ENCODE measurements at places on chromosomes 1 and 21.
A peak's percentile ranks its signal among the peaks of the same experiment; 100 is the strongest.

- no peak for DNase-seq
Measured at GRCh38 chr21:31875496-31876015, 2.7 kb downstream of the HUNK start.

- no peak for DNase-seq
Measured at GRCh38 chr1:82515650-82516049, 714.9 kb downstream of the ADGRL2 start.

GRCh38 chr21:29144736-29145353, 14.4 kb downstream of the MAP3K7CL start:
- DNase-seq, result no peak

DNA sequence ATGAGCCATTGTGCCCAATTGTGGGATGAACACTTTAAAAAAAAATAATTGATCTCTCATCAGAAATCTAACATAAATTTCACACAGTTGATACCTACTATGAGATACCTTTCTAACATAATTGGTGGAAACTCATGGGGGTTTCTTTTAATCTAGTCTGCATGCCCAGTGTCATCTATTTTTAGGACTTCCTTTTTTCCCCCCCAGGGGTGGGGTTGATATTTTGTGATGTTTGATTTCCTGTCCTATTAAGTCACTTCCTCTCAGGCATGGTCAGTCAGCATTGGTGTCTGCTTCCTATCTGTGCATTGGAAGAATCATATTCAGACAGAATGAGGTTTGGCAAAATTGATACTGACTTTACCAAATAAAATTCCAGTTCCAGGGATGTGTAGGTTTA, 21.5 kb downstream of the NFYC start:
- peak; percentile 44 for DNase-seq
